Stimulated activated CD4-positive, alpha-beta T cell treated with anti-CD3 and anti-CD28 coated beads, Interleukin-15, amount 100 ng/mL, for 1 hour (primary cell): ENCODE measurements at places on chromosomes 1 and 21.
A peak's percentile ranks its signal among the peaks of the same experiment; 100 is the strongest.

DNA sequence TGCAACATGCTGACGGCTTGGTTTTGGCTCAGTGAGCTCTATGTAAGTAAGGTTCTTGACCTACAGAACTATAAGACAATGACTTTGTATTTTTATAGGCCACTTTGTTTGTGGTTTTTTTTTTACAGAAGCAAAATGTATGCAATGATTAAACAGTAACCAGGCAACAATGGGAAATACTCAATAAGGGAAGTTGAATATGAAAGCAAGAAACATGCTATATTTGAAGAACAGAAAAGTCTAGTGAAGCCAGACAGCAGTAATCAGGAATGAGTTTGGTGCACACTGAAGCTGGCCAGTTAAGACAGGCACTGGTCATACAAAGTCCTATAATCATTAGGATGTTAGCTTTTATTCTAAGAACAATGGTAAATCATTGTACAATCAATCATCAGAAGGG lies 1926.8 kb downstream of the NCAM2 start:
- no peak for DNase-seq

DNA sequence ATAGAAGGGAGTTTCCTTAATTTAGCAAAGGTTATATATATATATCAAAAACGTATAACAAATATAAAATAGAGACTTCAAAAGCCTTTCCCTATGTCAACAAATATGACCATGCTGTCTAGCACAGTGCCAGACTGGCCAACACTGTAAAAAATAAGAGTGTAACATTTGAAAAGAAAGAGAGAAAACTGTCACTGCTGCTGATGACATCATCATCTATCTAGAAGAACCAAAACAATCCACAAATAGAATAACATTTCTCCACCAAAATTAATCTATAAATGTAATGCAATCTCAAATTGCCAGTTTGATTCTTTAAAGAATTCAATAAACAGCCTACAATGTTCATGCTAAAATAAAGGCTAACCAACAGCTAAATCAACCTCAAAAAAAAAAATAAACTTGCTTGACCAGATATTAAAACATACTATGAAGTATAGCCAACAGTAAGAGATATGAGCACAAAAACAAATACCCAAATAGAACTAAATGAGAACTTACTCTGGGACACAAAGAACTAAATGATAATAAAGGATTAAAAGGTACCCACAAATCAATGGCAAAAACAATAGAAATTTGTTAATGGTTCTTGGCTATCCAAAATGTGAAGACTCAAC lies 50.2 kb downstream of the ENAH start:
- no peak for DNase-seq

DNA sequence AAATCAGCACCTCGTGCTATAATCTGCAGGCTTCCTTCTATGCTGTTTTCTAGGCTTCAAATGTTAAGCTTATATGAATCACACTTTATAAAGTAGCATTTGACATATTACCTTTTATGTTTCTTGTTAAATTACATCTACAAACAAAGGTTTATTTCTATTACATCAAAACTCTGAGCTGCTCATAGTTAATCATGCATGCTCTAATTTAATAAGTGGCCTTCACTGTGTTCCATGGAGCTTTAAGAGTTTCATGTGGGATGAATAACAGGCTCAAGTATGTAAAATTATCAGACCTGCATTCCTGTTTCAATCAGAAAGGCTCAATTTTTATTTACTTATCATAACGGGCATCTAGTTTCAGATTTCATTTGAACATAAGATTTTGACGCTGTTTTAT lies 13.0 kb downstream of the SLC19A2 start:
- DNase-seq, result no peak

DNA sequence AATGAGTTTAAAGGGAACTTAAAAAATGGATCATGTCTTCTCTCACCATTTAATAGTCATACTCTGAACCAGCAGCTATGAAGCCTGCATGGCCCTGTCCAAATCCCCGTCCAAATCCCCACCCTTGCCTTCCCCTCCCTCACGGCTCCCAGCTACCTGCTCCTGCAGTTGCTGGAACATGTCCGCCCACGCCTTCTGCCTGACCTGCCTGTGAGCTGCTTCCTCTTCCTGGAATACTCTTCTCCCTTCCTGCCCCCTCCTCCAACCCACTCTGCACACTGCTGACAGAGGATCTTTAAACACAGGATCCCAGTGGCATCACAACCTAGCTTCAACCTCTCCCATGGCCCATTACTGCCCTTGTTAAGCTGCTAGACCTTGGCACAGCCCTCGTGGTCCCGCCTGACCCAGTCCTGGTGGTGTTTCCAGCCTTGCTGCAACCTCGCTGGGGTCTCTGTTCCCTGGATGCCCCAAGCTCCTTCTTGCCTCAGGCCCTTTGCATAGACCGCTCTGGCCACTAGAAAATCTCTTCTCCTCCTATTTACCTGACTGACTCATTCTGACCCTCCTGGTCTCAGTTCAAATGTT lies 118.3 kb downstream of the PTPRU start:
- no peak for DNase-seq

- DNase-seq, result no peak
Observed at GRCh38 chr1:47564570-47564969, 126.7 kb downstream of the FOXD2 start.

- DNase-seq, result no peak
Observed at GRCh38 chr1:102531036-102531435, 534.3 kb upstream of the OLFM3 start.

- DNase-seq, result no peak
Observed at GRCh38 chr1:12501661-12502060, 116.3 kb downstream of the DHRS3 start.

DNA sequence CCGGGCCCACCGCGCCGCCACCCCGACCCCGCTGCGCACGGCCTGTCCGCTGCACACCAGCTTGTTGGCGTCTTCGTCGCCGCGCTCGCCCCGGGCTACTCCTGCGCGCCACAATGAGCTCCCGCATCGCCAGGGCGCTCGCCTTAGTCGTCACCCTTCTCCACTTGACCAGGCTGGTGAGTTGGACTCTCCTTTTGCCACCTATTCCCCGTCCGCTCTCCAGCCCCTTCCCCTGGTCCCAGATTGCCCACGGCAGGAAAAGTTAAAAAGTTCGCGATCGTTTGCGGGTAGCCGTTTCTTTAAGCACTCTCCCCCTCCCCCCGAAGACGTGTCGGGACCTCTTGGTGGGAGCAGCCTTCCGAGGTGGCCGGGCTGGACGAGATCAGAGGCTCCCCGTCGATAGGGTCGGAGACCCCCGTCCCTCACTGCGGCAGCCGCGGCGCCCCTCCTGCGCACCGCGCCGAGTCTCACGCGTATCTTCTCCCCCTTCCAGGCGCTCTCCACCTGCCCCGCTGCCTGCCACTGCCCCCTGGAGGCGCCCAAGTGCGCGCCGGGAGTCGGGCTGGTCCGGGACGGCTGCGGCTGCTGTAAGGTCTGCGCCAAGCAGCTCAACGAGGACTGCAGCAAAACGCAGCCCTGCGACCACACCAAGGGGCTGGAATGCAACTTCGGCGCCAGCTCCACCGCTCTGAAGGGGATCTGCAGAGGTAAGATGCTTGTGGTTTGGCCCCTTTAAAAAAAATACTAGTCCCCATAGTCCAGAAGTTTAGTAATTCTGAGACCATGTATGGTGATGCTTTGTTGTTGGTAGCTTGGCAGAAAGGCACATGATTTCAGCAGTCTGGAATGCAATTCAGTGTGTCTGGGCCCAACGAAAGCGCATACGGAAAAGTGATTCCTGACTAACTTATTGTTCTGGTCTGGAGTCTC lies 576 bp downstream of the CCN1 start:
- no peak for DNase-seq

GRCh38 chr1:1360506-1361169 lies 2.3 kb upstream of the MXRA8 start:
- DNase-seq, result no peak

DNA sequence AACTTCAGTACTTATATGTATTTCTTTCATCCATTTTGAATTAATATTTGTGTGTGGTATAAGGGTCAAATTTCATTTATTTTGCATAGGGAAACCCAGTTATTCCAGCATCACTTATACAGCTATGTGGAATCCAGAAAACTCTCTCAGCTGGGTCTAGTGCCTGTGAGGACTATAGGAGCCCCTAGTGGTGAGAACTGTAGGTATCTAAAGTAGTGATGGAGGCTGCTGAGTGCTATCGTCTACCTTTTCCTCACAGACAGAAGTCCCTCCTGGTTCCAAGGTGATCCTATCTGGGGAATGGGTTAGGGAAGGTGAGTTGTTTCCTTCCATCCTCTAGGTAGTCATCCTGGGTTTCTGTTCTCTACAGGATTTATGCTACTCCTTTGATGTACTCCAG lies 352.0 kb upstream of the C1orf87 start:
- DNase-seq, result no peak

DNA sequence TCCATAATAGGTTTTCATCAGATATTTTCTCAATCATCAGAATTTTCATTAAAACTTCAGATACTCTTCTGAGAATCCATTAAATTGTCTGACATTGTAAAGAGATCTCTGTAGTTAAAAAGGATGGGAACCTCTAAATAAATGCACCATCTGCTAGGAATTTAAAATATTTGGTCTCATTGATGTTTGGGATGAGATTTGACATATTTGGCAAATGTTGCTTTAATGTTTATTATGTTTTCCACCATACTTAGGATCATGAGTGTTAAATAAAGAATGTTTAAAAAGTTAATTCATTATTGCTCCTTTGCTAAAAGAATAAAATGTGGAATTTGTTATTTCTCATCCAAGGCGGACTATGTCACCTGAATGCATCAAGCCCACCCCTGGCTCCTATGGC lies 85.5 kb upstream of the VANGL1 start:
- no peak for DNase-seq

DNA sequence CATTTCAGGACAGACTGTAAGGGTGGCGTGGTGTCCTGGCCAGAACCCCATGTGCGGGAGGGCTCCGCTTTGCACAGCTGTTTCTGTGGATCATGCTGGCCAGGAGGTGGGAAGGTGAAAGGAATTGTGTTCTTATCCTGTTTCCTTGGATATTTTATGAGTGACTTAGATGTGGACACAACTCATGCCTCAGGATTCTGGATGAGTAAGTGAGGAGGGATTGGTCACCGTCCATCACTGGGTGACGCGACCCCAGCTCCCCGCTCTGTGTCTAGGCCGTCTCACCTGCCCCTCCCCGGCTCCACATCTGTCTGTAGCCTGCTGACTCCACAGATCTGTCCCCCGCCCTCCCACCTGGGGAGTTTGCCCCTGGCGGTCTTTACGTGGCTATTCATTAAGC lies 48.8 kb downstream of the PIK3CD start:
- no peak for DNase-seq

DNA sequence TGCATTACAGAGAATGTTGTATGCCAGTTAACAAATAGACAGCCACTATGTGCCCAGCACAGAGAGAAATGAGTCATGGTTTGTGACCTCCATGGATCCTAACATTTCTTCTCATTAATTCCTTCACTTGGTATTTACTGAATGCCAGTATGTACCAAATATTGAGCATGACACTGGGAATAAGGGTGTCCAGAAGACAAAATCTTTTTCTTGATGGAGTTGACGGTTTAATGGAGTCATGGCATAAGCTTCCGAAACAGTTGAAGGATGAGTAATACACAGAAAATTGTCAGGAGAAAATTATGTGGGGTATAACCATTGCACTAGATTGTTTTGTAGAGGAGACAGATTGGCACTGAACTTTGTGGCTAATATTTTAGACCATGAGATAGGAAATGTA lies 36.9 kb downstream of the PTGFR start:
- no peak for DNase-seq

DNA sequence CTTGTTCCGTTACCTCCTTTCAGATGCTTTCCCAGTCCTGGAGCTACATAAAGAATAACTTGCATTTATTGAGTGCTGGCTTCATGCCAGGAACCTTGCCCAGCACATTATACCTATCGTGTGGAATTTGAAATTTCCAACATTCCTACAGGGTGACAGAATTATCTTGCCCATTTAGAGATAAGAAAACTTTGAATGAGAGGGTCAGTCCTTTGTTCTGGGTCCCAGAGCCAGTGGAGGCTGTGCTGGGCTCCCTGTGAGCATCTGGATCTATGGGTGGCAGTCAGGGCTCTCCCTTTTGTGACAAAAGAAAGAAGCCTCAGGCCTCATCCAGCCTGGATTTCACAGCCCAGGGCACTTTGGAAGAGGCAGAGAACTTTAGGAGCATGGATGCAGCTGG lies 3.2 kb downstream of the GSTM4 start:
- DNase-seq, result no peak

DNA sequence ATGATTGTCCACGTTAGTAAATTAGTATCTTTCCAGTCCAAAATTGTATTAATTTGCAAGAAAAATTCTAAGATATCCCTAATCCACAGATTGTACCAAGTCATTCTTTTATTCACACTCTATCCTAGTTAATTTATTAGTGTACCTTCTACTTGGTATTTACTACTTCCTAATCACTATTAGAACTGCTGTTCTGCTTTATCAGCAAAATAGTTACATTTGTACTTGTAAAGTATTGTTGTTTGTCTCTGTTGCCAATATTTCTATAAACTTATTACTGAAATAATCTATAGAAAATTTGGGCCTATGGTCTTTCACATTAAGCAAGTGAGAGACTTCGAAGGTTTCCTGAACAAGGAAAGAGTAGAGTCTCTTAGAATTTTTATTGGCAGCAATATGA lies 5.6 kb upstream of the CRP start:
- DNase-seq, result no peak

DNA sequence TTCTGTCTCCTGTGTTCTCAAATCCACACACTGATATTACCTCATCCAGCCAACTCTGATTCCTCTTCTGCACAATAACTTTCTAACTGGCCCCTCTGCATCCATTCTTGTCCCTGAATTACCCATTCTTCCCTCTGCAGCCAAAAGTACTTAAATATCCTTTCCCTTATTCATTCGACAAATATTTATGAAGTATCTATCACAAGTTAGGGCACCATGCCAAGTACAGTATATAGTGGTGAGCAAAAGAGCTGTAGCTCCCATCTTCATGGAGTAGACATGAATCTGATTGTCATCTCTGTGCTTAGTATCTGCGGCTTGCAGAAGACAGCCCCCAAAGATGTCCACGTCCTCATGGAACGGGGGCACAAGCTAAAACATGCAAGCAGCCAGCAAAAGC lies 316.8 kb downstream of the SETD4 start:
- no peak for DNase-seq

GRCh38 chr1:90716243-90716551 lies 905 bp downstream of the BARHL2 start:
- DNase-seq, result no peak

DNA sequence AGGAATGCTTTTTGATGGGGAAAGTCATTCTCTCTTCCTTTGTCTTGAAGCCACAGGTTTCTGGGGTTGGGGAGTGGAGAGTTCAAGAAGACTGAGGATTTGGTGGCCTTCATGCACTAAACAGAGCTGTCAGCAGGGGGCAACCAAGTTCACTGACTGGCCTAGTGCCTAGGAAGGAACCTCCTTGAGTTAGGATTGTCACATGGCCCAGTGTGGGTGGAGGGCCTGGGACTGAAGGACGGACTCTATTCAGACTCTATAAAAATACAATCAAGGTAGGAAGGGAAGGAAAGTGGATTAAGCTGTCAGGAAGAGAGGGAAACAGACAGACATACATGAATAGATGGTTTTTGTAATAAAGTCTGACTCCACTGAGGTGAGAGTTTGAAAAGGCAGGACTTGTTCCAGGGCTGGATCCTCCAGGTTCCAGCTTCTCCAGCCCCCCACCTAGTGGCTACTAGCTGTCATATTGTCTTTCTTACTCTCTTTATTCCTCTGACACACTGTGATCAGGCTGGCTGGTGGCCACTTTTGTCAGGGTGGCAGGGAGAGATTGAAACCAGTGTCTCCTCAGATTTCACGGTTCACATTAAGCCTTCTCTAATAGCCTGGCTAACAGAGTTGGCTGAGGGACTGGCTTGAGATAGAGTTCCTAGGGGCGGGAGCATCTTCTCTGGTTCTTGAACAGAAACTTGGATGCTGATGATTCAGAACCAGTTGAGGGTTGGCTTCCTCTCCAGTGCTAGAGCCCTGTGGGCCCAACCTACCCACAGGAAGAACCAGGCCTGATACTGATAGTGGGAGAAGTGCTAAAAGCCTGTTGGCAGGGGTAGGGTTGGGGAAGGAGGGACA lies 4.1 kb upstream of the SH3BGRL3 start:
- DNase-seq, result peak; percentile 50
